ENCODE measurements at places on chromosomes 3 and 15.

- no peak for DNase-seq
These were observed 74.2 kb upstream of the BHLHE40 start for GRCh38 chr3:4904811-4905695.

GRCh38 chr3:38726751-38727150 is 77.3 kb upstream of the SCN5A start:
- no peak for DNase-seq

GRCh38 chr3:31960793-31961431 is 20.1 kb downstream of the OSBPL10 start:
- DNase-seq = no peak

DNA sequence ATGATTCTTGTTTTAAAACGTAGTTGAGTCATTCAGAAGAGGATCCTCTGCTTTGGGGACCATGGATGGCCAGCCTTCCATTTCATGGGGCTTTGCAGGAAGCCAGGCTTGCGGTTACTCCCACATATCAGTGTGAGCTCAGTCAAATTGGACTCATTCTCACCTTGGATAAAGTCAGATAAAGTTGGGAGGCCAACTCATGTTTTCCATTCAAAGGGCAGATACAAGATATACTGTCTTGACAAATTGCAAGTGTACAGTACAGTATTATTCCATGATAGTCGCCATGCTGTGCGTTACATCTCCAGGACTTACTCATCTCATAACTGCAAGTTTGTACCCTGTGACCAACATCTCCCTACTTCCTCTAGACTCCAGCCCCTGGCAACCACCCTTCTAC is 25.5 kb upstream of the B3GNT5 start:
- no peak for DNase-seq

- DNase-seq = no peak
These were observed 67.9 kb upstream of the NPAP1 start for GRCh38 chr15:24607636-24608035.

GRCh38 chr3:16323737-16324136 is 58.7 kb downstream of the OXNAD1 start:
- no peak for DNase-seq

DNA sequence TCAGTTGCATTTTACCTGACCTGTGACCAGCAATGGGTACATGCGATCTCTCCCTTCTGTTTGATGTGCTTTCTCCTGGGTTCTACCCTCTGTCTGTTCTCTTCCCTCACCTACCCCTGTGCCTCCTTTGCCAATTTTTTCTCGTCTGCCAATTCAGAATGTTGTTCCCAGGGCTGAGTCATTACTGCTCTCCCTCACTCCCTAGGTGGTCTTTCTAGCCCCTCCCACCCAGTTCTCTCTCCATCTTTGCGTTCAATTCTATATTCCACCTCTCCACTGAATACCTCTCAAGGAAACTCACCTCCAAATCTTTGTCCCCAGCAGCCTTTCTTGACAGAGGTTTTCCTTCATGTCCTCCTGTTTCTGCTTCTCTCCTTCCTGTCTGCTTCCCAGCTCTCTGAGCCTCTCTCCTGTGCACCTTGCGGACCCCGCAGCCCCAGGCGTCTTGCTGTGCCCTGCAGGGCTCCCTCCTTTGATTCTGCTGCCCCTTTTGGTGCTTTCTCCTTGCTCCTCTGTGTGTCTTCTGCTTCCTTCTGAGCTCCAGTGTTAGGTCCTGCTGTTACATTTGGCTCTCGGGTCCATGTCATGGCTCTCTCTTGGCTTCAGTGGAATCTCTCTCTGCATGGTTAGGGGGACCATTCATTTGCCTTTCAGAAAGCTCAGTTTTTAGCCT is 398.2 kb upstream of the TPM1 start:
- DNase-seq = no peak

DNA sequence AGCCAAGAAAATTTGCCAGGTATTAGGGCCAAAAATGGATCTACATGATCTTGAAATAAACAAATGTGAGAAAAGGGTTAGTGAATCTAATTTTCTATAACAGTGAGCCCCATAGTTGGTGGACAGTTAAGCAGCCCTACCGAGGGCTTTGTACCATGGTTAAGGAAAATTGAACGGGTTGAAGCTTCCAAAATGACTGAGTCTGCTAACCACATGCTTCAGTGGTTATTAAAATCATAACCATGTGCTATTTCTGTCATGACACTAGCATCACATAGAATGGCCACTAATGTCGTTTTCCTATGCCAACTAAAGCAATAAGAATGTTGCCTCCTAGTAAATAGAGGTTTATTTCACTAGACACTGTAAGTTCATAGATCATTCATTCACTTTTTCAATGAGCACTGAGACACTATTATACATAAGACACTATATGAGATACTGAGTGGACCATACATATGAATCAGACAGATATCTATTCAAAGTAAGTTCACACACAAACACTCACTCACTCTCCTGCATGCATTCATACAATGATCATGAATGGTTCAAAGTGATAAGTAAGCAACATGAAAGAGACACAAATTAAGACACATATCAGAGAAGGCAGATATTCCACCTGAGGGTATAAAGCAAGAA is 4.3 kb downstream of the SST start:
- no peak for DNase-seq

- DNase-seq = no peak
These were observed 18.8 kb downstream of the CA12 start for GRCh38 chr15:63362885-63363284.

DNA sequence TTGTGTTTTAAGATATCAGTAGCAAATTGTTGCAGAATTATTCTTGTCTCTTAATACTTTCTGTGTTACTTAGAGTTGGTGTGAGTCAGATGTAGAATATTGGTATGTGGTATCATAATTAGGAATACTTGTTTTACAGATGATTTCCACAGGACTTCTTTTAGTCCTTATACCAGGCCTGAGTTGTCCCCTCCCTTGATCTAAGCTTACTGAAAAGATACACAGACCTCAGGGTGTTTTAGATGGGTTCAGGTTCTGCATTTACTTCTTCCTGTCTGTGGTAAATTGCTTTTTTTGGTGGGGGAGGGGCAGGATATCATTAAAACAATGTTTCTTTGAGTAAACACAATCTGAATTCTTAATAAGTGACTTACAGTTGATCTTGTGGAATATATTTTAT is 14.2 kb downstream of the DZIP3 start:
- DNase-seq = no peak

Measured in activated CD4-positive, alpha-beta T cell treated with anti-CD3 and anti-CD28 coated beads, Interleukin-2, amount 50 U/mL, for 4 hours (primary cell).